T1000 (cell line): ENCODE measurements at places on chromosomes 1 and 21.

- no peak for DNase-seq
These were observed 30.1 kb downstream of the TNFRSF1B start for GRCh38 chr1:12196641-12197482.

GRCh38 chr1:23616292-23616824 lies 57.1 kb upstream of the ID3 start:
- DNase-seq, result no peak

GRCh38 chr1:228721407-228721806 lies 13.9 kb upstream of the RHOU start:
- DNase-seq, result no peak

GRCh38 chr1:200376528-200376927 lies 33.3 kb downstream of the ZNF281 start:
- peak; percentile 59 for DNase-seq

- DNase-seq, result no peak
These were observed 693 bp downstream of the SRSF10 start for GRCh38 chr1:23979387-23979880.

DNA sequence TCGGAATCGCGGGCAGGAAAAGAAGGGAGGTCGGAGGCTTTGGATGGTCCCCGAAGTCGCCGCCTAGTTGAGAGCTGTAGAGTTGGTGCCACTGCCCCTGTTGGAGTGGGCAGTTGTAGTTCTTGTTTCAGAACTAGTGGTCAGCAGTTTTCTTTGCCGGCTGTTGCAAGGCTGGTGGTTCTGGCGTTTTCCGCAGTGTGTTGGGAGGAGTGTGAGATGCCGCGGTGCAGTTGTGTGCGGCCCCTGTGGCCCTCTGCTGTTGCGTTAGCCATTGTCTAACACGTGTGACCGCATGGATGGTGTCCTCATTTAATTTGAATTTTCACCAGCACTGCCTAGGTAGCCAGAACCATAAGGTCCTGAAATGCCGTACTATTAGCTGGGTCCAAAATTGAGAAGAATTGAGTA lies 1.4 kb downstream of the ARF1 start:
- DNase-seq, result no peak

- DNase-seq, result no peak
These were observed 174.4 kb downstream of the PGBD5 start for GRCh38 chr1:230251644-230252191.

DNA sequence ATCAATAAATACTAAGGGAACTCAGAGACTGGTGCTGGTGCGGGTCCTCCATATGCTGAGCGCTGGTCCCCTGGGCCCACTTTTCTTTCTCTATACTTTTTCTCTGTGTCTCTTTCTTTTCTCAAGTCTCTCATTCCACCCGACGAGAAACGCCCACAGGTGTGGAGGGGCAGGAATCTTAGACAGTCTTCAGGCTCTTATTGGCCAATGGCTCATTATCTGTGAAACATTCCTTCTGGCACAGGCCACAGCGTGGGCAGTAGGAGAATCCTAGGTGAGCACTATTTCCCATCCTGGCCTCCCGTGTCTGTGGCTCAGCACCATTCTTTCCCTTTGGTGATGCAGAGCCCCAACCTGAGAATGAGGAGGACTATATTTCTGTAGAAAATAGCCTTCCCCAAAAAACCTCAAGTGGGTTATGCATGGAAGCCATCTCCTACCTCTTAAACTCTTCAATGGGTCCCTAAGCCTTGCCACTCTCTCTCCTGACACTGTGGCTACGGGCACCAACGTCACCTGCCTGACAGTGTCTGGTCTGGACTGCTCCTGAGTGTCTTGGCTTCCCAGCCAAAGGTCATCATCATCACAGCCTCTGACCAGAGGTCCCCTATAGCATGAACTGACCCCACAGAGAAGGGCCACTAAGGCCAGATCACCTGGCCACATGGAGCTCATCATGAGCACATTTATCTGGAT lies 6.2 kb upstream of the SLAMF1 start:
- no peak for DNase-seq

DNA sequence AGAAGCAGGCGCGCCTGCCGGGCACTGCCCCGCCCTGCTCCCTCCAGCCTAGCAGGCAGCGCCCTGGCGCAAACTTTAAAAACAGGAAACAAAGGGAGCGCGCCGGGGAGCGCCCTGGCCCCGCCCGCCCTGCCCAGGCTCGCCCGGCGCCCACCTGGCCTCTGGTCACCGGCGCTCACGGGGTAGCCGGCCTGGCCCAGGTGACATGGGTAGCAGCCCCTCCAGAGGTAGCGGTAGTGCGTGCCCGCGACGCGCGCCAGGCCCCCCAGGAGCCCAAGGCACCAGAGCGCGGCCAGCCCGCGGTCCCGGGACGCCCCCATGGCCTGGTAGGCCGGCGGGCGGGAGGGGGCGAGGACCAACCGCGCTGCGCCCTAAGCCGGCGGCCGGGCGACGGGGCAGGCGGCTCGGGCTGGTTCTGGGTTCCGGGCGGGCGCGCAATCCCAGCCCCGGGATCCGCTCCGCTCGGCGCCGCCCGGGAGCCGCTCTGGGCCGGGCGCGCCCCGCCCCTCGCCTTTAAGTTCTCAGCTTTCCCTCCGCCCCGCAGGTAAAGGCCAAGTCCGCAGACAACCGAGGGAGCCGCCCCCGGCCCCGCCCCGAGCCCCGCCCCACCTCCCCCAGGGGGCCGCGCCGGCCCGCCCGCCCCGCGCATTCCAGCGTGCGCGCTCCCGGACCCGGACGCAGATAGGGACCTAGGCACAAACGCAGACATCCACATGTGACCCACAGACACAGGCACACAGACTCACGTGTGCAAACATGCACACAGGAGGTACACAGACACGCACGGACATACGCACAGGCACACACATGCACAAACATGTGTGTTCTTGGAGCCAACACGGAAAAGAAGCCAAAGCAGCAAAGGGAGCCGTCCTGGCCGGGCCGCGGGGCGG lies 76.7 kb downstream of the ARHGEF16 start:
- no peak for DNase-seq

- DNase-seq, result no peak
These were observed 24.9 kb downstream of the SYT11 start for GRCh38 chr1:155884031-155884960.

GRCh38 chr1:12622506-12622905 lies 4.5 kb upstream of the DHRS3 start:
- DNase-seq, result no peak

DNA sequence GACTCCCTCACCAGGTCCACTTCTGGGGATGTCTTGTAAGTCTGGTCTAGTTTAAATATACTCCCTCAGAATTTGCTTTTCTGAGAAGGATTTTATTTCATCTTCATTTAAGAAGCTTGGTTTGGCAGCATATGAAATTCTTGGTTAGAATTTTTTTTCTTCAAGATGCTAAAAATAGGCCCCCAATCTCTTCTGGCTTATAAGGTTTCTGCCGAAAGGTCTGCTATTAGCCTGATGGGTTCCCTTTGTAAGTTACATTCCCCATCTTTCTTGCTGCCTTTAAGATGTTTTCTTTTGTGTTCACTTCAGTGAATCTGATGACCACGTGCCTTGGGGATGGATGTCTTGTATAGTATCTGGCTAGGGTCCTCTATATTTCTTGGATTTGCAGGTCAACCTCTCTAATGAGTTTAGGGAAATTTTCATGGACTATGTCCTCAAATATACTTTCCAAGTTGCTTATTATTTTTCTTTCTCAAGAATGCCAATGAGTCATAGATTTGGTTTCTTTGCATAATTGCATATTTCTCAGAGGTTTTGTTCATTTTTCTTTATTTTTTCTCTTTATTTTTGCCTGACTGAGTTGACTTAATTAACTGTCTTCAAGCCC lies 19.4 kb downstream of the TCP10L start:
- DNase-seq, result no peak

GRCh38 chr1:98058676-98059075 lies 137.8 kb upstream of the DPYD start:
- DNase-seq, result no peak

DNA sequence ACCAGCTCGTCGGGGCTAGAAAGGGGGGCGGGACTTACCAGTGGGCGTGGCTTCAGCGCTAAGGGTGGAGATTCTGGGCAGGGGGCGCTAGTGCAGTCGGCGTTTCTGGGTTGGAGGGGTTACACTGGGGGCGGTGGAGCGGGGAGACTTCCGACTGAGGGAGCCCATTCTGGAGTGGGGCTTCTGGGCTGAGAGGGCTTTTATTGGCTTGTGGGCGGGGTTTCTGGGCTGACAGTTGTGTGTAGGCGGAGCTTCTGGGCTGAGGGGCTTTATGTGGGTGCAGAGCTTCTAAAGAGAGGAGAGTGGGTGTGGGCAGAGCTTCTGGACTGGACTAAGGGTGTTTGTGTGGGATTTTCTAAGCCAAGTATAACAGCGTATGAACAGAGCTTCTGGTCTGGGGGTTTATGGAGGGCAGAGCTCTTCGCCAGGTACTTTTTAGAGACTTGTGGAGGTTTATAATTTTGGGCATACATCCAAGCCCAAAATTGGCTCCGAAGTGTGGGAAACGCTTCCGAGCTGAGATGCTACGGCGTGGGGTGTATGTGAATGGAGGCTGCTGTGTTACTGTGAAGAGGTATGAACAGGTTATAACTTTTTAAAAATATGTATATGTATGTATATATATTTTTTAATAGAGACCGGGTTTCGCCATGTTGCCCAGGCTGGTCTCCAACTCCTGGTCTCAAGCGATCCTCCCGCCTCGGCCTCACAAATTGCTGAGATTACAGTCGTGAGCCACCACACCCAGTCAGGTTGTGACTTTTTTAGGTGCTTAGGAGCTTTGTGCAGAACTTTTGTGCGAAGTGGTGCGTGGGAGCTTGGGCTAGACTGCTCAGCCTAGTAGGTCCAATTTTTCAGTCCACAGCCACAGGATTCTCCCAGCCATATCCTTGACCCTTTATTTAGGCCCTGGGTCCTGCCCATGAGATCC lies 825 bp downstream of the TMEM39B start:
- DNase-seq, result no peak

- no peak for DNase-seq
These were observed 631.9 kb downstream of the PLPP3 start for GRCh38 chr1:55947446-55947845.

- no peak for DNase-seq
These were observed 24.7 kb downstream of the VPS45 start for GRCh38 chr1:150092180-150092791.

GRCh38 chr1:150186789-150187559 lies 37.3 kb downstream of the PLEKHO1 start:
- peak; percentile 35 for DNase-seq

DNA sequence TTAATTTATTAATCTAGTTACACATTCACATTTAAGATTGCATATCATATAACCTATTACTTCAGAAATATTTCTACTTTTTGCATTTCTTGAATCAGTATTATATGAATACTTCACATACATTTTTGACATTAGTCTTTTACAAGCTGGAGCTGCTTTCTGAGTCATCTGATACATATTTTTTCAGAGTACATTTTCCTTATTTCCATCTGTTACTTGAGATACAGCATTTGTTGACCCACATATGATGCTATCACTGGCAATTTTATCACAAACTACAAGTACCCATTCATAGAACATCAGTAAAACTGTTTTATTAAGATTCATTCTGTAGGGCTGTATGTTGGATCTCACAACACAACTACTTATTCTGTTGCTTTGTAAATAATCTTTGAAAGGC lies 367.2 kb upstream of the ST6GALNAC5 start:
- DNase-seq, result no peak

DNA sequence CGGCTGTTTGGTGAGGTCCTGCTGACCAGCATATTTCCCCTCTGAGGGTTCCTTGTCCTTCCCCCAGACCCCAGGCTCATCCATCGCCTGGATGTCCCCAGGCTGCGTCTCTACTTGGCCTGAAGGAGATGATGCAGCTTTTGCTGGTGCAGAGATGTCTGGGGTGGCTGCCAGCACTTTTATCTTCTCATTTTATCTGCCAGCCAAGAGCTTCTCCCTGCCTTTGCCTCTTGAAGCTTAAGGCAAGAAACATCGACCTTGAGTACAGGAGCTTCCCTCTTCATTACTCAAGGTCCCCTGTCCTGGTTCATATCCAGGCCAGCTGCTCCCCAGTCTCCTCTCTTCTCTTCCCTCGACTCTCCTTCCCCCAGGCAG lies 9.2 kb upstream of the H6PD start:
- peak; percentile 28 for DNase-seq

DNA sequence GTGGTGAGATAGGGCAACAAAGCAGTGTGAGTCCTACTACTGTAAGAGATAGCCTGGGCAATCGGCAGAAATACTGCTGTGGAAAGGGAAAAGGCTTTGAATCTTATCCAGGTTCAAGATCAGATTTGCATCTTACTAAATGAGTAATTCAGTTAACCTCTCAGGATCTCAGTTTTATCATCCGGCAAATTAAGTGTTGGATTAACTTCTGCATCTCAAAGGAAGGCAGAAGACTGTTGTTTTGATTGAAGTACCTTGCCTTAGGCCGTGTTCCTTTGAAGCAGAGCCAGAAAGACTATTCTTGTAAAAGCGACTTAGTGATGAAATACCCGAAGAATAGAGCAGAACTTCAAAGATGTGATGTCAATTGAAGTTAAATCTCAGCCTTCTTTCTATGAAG lies 612.9 kb upstream of the USP24 start:
- DNase-seq, result no peak

GRCh38 chr1:221100611-221101010 lies 221.4 kb downstream of the HLX start:
- DNase-seq, result no peak

DNA sequence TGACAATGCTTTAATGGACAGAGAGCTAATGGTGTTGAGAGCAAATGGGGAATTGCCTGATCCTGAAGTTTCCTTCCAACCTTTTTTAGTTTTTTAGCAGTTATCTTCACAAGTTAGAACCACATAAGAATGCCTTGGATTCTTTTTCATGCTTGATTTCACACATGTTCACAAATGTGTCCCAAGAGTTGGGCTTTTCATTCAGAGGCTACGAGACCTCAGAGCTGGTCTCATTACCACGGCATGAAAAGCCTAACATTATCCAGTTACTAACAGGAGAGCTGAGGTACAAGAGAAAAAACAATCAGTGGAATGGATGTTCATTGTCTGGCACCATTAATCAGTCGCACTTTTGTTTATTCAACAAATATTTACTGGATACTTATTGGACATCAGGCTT lies 340.6 kb downstream of the ZNF326 start:
- no peak for DNase-seq

GRCh38 chr1:98360864-98361263 lies 300.7 kb upstream of the SNX7 start:
- no peak for DNase-seq
